ENCODE measurements at places on chromosomes 1 and 21.
A peak's percentile ranks its signal among the peaks of the same experiment; 100 is the strongest.

GRCh38 chr1:11845641-11846335 lies 1.8 kb downstream of the NPPA start:
- no peak for DNase-seq

GRCh38 chr1:180131510-180131909 lies 23.2 kb upstream of the QSOX1 start:
- DNase-seq: no peak

DNA sequence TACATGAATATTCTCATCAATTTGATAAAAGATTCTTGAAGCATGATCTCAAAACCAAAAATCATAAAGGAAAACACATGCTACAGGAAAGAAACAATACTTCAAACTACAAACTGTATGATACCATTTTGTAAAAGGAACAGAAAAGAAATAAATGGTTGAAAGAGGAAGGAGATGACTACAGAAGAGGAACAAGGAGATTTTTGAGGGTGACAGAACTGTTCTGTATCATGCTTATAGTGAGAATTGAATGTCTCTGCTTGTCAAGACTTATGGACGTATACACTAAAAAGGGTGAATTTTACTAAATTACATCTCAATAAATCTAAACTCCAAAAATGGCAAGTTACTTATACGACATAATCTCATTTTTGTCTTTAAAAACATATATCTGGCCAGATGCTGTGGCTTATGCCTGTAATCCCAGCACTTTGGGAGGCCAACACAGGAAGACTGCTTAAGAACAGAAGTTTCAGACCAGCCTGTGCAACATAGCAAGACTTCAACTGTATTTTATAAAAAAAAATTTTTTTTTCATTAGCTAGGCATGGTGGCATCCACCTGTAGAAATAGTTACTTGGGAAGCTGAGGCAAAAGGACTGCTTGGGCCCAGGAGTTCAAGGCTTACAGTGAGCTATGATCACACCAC lies 125.4 kb downstream of the EIF4G3 start:
- DNase-seq: no peak

DNA sequence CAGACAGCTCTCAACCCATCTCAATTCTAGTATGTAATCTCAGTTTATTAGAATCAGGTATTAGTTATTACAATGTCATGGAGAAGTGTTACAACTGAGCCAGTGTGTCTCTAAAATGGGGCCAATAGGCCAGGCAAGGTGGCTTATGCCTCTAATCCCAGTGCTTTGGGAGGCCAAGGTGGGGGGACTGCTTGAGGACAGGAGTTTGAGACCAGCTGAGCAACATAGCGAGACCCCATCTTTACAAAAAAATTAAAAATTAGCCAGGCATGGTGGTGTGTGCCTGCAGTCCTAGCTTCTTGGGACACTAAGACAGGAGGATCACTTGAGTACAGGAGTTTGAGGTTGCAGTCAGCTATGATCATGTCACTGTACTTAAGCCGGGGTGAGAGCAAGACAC lies 104.9 kb downstream of the BCAR3 start:
- DNase-seq: no peak

- no peak for DNase-seq
Observed at GRCh38 chr1:163427279-163427678, 105.5 kb downstream of the NUF2 start.

- DNase-seq: no peak
Observed at GRCh38 chr21:43825242-43825935, 36.0 kb downstream of the RRP1 start.

DNA sequence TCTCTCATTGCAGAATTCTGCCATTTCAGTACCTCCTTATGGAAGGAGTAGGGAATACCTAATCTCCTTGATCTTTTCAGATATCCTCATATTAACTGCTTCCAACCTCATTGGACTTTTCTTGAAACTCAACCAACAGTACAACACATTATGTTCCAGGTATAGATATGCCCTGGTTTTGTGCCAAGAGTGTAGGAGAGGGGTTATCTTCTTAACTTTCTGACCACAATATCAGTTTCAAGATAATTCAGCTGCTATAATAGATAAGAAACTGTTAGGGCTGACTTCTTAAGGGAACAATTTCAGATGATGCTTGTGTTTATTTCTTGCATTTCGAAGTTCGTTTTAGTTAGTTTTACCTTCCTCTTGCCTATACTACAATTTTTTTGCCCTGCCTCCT lies 2.1 kb upstream of the LPGAT1 start:
- no peak for DNase-seq

- no peak for DNase-seq
Observed at GRCh38 chr1:210853276-210853675, 280.7 kb downstream of the KCNH1 start.

DNA sequence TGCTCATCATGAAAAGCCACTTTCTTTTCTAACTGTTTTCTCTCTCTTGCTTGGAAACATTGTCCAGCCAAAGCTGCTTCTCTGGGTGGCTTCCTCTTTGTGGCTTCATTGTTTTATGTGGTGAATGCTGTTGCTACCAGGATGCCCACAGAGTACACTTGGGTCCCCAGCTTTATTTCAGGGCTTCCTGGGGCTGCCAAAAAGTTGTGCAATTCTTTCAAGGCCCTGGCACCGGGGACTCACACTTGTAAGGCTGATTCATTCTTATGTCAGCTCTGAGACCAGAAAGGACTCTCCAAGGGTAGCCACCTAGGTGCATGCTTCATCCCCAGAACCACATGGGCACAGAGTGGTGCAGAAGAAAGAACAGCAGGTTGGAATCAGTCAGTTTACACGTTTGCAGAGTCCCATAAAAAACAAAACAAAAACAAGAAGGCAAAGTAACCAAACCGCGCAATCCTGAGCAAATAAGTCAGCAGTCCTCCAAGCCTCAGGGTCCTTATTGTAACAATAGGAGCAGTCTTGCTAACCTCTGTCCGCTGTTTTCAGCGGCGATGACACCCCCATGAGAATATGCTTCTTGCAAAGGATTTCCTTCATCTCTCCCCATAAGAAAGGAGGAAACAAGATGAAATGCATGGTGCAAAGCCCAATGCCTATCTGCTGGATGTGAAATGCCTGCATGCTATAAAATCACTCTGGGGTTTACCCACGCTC lies 89.9 kb upstream of the SSX2IP start:
- DNase-seq: no peak

GRCh38 chr1:36257375-36257767 lies 33.1 kb downstream of the THRAP3 start:
- DNase-seq: no peak

DNA sequence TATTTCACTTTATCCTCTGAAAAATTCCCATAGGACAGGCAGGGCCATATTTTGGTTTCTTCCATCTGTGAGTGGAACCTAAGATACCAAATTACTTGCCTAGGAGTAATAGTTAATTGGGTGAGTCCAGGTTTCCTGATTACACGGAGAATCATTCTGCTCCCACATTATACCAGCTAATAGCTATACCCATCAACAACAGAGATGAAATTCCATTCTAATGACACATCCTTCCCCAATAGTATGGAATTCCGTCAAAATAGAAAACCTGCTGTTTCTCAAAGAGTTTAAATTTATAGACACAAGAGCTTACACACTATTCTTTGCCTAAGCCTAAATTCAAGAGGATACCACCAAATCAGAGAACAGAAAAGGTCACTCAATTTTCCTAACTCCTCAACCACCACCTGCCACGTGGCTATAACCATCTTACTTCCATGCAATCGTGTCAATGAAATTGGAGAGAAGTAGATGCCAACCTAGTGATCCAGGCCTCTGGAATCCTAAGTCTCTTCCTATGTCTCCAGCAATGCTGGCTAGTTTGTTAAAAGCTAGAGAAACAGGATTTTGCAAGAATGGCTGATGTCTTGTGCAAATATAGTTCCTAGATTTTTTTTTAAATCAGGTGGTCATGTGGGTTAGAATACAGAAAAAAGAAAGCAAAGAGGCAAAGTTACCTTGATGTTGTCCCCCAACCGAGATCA lies 6.2 kb downstream of the PPT1 start:
- DNase-seq: no peak

- no peak for DNase-seq
Observed at GRCh38 chr1:195851804-195852203, 756.4 kb downstream of the KCNT2 start.

- DNase-seq: no peak
Observed at GRCh38 chr1:113101588-113101987, 28.6 kb downstream of the LRIG2 start.

GRCh38 chr1:193654951-193655735 lies 468.7 kb upstream of the B3GALT2 start:
- no peak for DNase-seq

DNA sequence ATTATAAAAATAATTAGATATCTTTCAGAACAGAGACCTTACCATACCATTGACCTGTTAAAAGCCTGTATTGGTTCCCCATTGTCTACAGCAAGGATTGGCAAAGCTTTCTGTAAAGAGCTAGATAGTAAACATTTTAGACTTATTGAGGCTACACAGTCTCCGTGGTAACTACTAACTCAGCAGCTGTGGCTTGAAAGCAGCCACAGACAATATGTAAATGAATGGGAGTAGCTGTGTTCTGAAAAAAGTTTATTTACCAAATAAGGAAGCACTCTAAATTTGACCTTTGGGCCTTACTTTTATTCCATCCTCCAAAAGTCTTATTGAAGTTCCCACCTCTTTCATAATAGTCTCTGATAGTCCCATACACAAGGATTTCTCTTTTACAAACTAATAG lies 39.7 kb downstream of the NUP210L start:
- DNase-seq: peak; percentile 1

DNA sequence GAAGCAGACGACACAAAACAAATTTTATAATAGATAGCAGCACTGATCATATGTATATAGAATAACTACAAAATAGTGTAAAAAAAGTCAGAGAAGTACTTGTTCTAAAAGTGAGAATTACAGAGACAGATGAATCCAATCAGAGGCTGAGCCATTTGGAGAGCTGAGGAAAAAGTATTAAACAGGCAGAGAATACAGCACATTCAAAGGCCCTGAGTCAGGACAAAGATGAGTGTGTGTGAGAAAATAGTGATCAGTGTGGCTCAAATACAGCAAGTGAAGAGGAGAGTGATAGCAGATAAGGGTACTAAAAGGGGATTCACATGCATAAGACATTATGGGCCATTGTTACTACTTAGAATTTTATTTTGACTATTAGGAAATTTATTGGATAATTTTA lies 430.6 kb upstream of the BRINP3 start:
- DNase-seq: no peak

- DNase-seq: no peak
Observed at GRCh38 chr1:187621951-187622350, 793.2 kb downstream of the PLA2G4A start.

- DNase-seq: no peak
Observed at GRCh38 chr1:168892931-168893330, 163.9 kb upstream of the DPT start.

- DNase-seq: no peak
Observed at GRCh38 chr1:229028987-229029878, 241.7 kb upstream of the RAB4A start.
